WERI-Rb-1 (cell line): ENCODE measurements at places on chromosomes 12 and 14.

DNA sequence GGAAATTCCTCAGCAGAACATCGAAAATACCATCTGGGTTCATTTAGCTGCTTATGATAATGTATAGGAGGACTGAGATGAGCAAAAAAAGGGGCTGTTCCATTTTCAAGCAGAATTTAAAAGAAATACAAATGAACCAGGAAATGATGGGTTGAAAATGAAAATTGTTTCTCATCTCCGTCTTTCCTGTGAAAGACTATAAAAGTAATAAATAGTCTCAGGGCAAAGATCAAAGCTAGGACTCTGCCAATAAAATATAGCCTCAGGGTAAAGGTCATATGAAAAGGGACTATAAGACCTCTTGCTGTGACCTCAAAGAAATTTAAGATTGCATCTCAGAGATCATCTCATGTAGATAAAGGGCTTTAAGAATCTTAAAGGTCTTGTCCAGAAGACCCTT is 478.0 kb downstream of the BTG1 start:
- no peak for DNase-seq

GRCh38 chr14:41785696-41786095 is 179.0 kb downstream of the LRFN5 start:
- DNase-seq, result peak; percentile 6

DNA sequence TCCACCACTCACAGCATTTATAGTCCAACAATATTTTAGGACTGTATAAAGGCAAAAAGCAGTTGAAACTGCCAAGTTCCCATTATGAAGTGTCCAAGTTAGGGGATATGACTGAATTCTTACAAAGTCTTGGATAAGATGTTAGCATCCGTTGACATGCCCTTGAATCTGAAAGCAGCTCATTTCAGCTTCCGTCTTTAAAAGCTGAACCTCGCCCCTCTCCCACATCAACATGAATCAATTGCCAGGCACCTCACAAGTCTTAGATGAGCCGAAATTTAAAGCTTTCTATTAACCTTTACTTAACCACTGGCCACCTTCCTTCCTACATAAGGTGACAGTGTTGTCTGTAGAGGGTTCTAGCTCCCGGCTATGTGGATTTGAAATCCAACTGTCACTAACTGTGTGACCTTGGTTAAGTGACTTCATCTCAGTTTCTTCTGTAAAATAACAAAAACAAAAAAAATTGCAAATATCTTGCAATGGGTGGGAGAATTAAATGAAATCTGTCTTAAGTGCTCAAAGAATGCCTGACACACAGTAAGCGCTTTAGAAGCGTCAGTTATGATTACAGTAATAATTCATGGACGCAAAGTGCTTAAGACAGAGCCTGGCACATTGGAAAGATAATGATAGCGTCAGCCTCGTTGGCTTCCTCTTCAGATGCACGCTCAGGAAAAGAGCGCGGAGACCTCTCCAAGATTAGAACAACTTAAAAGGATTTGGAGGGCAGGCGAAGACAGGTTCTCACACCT is 1.2 kb downstream of the PPP1CC start:
- peak; percentile 44 for DNase-seq

DNA sequence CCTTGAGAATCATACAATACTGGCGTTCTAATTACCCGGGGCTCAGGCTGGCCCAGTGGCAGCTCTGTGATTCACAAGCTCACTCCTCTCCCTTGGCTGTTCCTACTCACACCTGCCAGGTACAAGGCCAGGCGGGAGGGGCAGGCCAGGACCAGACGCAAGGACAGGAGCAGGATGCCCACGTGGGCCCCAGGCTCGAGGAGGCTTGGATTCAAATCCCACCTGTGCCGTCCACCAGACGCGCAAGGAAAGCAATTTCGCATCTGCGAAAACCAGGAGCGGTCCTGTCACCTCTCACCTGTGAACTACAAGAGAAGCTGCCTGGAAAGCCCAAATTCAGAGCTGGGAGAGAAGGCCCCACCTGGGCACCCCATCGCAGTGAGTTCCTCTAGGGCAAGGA is 50.6 kb downstream of the BCL11B start:
- DNase-seq, result no peak

DNA sequence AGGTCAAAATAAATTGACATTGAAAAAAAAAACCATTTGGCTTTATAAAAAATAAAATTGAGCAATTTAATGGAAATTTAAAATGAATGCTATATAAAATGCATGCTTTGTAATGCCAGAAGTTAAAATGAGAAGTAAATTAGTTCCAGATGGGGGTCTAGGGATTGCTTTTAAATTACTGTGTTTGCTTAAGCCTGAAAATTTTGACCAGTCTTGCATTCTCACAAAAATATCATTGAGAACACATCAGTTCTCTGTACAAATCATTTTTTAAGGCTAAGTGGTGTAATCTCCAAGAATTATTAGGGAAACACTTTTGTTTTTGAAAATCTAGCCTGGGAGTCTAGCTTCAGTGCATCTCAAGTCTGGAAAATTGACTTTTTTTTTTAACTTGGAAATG is 90.7 kb downstream of the RERG start:
- no peak for DNase-seq

DNA sequence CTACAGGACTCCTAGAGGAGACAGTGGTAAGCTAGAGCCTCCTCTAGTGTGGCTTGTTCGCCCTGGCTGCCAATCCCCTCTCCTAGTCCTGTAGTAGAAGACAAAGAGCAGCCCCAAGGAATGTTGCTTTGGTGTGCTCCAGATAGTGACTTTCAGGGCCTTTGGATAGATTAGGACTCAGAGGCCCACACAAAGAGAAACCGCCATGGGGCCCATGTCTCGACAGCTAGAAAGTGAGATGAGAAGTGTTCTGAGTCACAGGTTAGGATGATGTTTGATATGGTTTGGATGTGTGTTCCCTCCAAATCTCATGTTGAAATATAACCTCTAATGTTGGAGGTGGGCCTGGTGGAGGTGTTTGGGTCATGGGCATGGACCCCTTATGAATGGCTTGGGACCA is 51.8 kb upstream of the JDP2 start:
- DNase-seq, result no peak

- DNase-seq, result no peak
Measured at GRCh38 chr12:113108308-113108707, 27.3 kb downstream of the RASAL1 start.

DNA sequence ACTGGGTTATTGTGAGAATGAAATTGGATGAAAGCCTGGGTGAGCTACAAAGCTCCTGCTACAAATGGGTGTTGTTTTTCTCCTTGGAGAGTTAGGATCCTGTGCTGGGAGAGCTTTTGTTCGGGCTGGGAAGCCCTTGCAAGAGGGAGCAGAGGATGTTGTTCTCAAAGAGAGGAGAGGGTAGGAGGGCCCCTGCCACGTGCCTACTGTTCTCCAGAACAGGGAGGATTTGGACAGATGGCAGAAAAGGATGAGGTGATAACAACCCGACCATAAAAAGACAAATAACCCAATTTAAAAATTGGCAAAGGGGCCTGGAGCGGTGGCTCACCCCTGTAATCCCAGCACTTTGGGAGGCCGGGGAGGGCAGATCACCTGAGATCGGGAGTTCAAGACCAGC is 68.8 kb downstream of the GALNT16 start:
- no peak for DNase-seq

- DNase-seq, result no peak
Measured at GRCh38 chr14:101972126-101972866, 7.9 kb downstream of the DYNC1H1 start.

DNA sequence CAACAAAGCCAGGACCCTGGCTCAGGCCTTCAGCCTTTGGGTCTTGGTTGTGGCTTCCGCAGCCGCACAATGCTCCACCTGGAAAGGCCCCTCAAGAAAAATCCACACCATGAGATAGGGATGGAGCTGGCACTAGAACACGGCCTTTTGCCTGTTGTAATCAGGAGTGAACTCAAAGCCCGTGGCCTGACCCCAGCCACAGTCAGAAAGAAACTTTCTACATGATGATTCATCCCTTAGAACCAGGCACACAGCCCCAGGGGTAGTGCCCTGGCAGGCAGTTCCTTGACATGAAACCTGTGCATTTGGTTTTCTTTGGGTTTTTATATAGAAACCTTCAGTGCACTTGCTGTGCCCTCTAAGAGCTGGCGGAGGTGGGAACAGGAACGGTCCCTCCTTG is 5.1 kb downstream of the CLMN start:
- DNase-seq, result no peak

DNA sequence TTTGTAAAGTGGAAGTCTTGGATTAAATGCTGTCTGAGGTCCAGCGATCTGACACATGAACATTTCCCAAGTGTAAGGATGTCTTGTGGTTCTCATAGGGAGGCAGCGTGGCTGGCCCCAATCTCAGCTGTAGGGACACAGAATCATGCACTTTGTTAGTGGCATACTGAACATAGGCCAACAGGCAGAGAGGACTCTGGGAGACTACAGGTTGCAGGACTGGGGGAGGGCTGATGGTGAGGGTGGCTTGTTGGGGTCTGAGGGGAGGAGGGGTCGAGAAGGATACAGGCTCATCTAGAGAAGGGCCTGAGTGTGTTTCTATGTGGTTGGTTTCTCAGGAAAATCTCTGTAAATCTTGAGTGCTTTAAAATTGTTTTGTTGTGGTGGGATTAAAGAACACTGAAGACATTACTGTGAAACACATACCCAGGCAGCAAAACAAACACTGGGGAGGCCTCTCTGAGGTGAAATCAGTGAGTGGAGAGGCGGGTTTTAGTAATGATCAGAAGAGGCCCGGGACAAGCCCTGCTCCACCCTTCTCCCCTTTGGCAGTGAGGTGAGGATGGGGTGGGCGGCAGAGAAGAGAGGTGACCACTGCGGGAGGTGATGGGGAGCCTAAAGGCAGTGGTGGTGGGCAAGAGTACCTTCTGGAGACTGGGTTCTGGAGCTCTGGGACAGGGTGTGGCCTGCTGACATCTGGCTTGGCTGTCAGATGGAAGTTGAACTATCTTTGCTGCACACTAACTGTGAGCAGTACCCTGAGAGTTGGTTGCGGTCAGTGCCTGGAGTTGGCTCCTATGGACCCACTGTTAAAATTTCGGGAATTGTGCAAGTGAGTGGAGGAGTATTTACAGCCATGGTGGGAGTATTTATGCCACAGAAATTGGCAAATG is 3.3 kb downstream of the NYNRIN start:
- no peak for DNase-seq

DNA sequence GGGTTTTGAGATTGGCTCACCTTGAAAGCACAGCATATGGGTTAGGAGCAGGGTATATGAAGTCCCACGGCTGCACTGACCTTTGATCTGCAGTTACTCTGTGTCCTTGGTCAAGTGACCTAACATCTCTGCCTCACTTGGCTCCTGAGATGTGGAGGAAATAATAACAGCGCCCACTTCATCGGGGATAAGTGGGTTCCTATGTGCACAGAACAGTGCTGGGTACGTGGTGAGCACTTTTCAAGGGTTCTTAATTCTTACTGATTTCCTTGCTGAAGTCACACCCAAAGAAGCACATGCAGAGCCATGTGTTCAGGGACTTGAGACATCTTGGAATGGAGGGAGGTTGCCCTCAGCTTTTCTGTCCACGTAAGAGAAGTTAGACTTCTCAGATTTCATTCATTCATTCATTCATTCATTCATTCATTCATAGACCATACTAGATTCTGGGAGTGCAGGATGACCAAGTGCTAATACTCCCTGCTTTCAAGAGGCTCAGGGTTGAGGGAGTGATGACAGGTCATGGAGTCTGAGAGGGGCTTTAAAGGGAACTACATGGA is 39.4 kb downstream of the ADGRD1 start:
- DNase-seq, result no peak

DNA sequence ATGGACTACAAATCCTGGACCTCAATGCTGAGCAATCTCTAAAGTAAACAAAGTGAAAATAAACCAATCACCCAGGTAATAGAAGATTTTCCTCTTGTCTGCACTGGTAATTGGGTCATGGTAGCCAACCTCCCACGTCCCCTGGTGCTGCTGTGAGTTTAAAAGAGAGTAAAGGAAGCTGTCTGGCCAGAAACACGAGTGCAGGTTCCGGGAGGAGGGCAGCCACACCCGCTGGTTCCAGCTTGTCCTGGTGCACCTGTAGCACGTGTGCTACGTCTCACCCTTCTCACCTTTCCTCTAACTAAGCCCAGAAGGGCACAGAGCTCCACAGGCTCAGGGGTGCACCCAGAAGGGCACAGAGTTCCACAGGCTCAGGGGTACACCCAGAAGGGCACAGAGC is 5.4 kb downstream of the CRACR2A start:
- no peak for DNase-seq

DNA sequence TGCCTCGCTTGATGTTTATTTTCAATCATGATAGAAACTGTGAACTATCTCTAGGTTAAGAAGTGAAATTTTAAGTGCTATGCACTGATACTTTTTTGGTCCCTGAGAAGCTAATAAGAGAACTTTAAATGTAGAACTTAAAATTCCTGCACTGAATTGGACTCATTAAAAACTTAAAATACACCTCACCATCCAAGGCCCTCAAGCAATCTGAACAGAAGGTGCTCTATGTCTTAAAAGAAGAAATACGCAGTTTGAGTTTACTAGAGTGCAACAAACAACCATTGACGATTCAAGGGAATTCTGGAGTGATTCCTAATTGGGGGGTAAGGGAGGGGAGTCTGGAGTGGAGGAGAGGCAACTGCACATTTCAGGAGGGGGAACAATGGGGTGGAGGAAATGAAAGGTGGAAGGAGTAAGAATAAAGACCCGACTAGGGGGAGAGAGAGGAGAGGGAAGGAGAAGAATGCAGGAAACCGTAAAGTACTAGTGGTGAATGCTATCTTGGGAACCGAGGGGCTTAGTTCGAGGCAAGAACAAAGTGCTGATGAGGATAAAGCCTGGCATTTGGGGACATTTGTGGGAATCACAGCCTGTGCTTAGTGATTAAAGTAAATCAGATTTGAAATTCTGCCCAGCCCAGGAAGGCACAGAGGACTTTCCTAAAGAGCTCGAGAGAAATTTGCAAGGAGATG is 389.7 kb downstream of the AACS start:
- no peak for DNase-seq

- DNase-seq, result no peak
Measured at GRCh38 chr14:88342980-88343379, 19.9 kb upstream of the KCNK10 start.

DNA sequence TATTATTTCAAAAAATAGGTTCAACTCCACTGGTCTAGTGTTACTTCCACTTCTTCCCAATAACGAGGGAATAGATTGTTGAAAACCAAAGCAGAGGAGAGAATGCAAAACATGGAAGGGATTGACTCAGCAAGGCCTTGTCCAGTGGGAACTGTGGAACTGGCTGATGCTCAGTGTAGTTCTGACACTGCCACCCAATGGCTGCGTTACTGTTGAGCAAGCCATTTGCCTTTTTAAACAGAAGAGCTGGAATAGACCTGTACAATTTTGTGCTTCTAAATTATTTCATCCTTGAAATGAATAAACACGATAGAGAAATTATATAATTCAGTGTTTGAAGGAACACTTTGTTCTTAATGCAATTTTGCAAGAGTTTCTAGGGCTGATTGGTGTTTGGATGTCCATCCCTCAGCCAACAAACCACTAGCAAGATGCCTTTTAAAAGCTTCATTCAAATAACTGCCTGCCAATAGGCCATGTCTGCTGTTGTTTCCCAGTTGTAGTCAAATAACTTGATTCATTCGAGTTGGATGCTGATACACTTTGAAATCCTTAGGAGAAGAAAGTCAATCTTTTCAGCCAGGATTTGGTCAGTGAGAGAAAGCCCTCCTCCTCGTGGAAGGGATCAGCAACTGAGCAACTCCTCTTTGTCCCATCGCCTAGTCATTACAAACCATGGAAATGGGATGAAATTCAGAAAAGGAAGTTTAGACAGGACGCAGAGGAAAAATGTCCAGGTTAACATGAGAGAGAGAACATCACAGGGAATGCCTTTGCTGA is 7.3 kb upstream of the MGP start:
- DNase-seq, result peak; percentile 49
